ENCODE measurements at places on chromosomes 2 and 18.

- no peak for DNase-seq
Observed at GRCh38 chr18:48948112-48949049, 2.4 kb downstream of the SMAD7 start.

GRCh38 chr2:146602856-146603255 lies 1242.0 kb upstream of the ACVR2A start:
- no peak for DNase-seq

GRCh38 chr2:32064021-32064601 lies 755 bp downstream of the SPAST start:
- no peak for DNase-seq

DNA sequence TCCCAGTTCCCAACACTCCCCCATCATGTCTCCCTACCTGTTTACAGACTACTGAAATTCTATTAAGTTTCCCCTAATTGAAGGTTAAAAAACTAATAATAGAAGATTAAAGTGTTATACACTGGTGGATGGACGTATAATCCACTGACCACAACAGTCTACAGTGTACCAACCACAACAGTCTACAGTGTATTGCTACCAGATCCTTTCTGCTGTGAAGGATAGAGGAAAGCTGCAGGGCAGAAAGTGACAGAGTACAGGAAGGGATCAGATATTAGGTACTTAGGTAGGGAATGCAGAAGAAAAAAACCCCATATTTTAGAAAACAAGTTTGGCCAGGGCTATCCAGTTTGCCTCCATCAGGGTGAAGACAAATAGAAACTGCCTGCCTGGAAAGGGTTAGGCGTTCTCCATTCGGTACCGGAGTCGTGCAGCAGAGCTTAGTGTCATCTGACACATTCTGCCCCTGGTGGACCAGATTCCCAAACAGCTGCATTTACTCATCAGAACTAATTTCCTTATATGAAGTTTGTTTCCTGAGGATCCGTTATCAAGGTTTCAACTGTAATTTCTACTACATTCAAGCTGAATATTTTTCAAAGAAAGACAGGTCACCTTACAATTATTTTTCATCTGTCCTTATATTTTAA lies 49.9 kb downstream of the KLF7 start:
- no peak for DNase-seq

GRCh38 chr2:24892928-24893327 lies 27.1 kb downstream of the ADCY3 start:
- no peak for DNase-seq

DNA sequence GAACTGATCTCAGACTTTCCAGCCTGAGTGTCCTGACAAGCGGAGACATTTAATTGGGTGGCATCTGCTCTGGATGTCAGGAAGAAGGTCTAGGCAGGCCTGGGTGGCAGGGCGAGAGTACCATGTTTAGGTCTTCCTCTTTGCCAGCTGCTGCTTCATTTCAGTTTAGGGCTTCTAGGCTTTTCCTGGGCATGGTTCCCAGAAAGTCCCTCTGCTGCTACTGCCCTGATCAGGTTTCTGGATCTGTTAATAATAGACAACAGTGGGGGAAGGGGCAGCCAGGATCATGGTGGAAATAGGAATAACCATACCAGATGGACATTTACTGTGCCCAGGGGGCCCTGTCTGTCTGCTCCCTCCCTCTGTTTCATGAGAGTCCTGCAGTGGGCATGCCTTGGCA lies 2.3 kb upstream of the PLCD4 start:
- no peak for DNase-seq

DNA sequence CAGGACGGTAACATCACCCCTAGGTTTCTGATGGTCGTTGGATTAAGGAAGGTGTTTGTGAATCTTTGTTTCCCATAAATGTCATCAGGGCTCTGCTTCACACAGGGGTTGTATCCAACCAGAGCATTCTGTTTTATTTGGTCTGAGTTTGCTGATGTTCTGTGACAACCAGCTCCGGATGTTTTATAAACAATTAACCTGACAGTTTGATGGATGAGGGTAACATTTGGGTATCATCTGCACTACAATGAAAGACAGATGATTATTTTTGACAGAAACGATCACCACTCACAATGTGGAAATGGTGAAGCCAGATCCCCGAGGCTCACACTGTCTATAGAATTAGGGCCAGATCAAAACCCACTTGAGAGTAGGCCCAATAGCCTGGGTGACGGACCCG lies 107.1 kb downstream of the CDC42EP3 start:
- no peak for DNase-seq

GRCh38 chr2:72367530-72368225 lies 220.0 kb upstream of the CYP26B1 start:
- DNase-seq: no peak

- no peak for DNase-seq
Observed at GRCh38 chr18:23247896-23248295, 112.6 kb downstream of the CABLES1 start.

DNA sequence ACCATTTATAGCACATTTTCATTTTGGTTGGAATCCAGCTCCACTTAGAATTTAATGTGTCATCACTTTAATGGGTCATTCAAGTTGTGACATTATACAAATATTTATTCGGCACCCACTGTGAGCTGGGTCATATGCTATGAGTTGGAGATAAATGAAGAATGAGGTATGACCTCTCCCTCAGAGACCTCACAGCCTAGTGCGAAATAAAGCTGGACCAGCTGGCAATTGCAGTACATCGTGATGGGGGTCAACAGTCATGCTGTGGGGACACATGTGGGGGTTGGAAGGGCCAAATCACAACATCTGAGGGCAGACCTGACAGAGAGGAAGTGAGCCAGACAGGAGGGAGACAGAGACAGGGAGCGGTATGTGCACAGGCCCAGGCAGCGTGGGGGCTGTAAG lies 175.4 kb downstream of the MAIP1 start:
- no peak for DNase-seq

GRCh38 chr2:63777816-63778215 lies 63.9 kb upstream of the UGP2 start:
- DNase-seq: no peak

DNA sequence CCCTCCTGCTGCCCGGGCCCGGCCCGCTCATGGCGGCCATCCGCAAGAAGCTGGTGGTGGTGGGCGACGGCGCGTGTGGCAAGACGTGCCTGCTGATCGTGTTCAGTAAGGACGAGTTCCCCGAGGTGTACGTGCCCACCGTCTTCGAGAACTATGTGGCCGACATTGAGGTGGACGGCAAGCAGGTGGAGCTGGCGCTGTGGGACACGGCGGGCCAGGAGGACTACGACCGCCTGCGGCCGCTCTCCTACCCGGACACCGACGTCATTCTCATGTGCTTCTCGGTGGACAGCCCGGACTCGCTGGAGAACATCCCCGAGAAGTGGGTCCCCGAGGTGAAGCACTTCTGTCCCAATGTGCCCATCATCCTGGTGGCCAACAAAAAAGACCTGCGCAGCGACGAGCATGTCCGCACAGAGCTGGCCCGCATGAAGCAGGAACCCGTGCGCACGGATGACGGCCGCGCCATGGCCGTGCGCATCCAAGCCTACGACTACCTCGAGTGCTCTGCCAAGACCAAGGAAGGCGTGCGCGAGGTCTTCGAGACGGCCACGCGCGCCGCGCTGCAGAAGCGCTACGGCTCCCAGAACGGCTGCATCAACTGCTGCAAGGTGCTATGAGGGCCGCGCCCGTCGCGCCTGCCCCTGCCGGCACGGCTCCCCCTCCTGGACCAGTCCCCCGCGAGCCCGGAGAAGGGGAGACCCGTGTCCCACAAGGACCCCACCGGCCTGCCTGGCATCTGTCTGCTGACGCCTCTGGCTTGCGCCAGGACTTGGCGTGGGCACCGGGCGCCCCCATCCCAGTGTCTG lies 767 bp downstream of the RHOB start:
- DNase-seq: peak; percentile 9

- no peak for DNase-seq
Observed at GRCh38 chr2:108316461-108317258, 28.0 kb downstream of the SULT1C2 start.

DNA sequence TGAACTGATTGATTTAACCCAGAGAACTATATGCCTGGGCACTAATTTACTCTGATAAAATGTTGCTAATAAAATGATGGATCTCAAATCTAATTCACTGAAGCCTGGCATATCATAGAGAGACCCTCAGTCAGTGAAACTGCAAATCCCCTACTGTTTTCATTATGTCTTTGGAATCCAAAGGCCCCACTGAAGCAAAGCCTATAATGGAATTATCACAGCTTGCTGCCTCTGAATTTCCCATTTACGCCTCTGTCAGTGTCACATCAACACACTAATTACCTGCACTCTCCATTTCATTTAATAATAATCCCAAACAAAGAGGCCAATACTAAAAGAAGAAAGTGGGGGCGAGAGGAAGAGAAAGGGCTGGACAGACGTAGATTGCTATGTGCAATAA lies 470.9 kb downstream of the MBD2 start:
- DNase-seq: no peak

- no peak for DNase-seq
Observed at GRCh38 chr2:148922776-148923475, 47.9 kb downstream of the KIF5C start.

GRCh38 chr2:233079473-233079877 lies 19.3 kb downstream of the INPP5D start:
- DNase-seq: no peak

- peak; percentile 12 for DNase-seq
Observed at GRCh38 chr2:234071664-234072063, 21.2 kb downstream of the SPP2 start.

DNA sequence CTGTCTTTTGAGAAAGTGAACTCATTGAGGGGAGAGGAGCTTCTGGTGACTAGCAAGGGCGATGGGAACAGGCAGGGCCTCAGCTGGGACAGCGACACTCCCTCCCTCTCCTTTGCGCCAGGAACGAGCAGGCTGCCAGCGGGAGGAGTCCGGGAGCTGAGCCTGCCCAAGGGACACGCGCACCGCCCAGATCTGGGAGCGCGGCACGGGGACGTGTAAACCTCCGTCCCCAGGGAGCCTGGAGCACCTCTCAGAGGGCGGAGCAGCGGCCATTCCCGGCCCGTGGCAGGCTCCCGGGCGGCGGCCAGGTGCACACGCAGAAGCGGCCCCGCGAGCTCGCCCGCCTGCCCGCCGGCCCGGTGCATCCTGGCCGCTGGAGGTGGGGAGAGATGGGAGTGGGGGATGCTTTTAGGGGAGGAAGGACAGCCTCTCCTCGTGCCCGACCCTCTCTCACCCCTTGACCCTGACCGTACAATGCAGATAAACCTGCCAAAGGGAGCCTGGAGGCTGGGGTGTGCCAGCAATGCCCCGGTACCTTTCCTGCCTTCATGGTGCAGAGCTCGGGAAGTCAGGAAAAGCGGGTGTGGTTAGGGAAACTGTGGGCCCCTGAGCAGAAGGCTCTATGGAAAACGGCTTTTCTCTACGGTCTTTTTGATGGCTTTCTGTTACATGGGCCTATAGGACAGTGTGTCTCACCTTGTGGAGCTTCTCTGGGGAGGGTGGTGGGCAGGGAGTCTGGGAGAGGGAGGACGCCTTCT lies 2.2 kb downstream of the AQP4 start:
- no peak for DNase-seq
